ENCODE measurements at places on chromosomes 1 and 21.

DNA sequence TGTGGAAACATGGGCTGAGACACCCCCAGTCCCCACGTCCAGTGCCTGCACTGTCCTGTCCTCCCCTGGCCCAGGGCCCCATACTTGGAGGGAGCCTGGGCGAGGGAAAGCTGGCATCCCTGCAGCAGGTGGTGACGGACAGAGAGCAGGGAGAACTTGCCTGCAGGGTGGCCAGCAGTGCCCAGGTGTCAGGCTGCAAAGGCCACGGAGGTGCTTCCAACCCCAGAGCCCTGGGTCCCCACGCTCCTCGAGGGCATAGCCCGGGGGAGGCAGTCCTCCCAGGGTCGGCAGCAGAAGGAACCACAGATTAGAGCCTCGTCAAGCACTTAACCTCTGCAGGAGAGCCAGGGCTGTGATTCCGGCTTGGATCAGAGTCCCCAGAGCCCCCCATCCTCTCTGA, 77.5 kb downstream of the ARHGEF16 start:
- no peak for DNase-seq

GRCh38 chr1:68542586-68542985, 45.7 kb upstream of the DEPDC1 start:
- DNase-seq: no peak

DNA sequence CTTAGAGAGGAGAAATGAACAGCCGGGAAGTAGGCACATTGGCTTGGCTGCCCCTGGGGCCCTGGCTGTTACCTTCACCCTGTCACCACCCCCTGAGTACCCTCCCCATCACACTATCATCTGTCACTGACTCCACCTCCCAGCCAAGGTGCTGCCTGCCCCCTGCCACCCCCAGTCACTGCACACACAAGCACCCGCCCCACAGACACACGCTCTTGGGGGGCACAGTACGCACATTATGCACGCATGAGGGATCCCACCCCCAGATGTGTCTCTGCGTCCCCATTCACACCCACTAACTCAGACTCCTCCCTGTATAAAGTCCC, 223.3 kb downstream of the PTPRU start:
- no peak for DNase-seq

GRCh38 chr1:163063610-163064009, 5.6 kb upstream of the RGS4 start:
- DNase-seq: no peak

DNA sequence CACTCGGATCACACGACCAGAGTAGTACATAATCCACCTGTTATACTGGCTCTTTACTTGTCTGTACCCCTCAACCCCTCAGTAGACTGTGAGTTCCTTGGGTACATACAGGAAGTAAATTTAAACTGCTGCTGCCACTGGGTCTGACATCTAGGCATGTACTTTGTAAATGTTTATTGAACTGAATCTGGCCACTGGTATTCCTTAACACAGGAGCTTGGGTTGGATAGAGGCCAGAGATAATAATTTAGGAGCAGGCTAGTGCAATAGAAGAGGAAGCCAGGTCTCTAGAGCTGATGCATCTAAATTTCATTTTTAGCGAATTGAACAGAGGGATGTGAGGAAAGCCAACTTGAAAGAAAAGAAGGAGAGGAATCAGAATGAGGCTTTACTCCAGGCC, 12.4 kb downstream of the TTC4 start:
- DNase-seq: no peak

DNA sequence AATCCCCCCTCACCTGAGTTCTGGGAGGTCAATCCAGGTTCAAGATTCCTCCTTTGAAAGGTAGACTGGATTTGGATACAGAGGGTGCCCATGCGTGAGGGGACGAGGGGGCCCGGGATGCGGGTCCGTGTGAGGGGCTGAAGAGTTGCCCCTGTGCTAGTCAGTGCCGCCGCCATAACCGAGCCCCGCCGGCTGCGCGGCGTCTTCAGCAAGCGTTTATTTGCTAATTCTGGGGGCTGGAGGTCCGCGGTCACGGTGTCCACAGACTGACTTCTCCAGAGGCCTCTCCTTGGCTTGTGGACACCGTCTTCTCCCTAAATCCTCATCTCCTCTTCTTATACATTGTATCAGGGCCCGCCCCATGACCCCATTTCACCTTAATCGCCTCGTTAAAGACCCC, 20.9 kb upstream of the SAMD11 start:
- DNase-seq: no peak
